ENCODE measurements at places on chromosomes 13 and 19. TPM values are rescaled to one million over a fixed set of nuclear protein-coding genes. Genes with fewer than 3 reads are reported as not detected.

Gene EMP3
- total RNA-seq = 25.3 TPM

Gene CGB2
- total RNA-seq = not detected

Gene ZNF543
- total RNA-seq = 11.2 TPM

Gene RGCC
- 185 TPM for total RNA-seq

Gene GTF3A
- total RNA-seq = 86.0 TPM

Gene CGB1
- not detected for total RNA-seq

Gene OVOL3
- total RNA-seq = not detected

Gene RUBCNL
- total RNA-seq = not detected

Gene ZNF536
- not detected for total RNA-seq

Gene SCEL
- total RNA-seq = not detected

Gene METTL21C
- not detected for total RNA-seq

Gene LGALS14
- total RNA-seq = not detected

Gene ZNF320
- 5.7 TPM for total RNA-seq

Gene ZNF296
- 0.13 TPM for total RNA-seq

Gene ZNF836
- total RNA-seq = 5.3 TPM

Gene ZNF492
- 0.65 TPM for total RNA-seq

Gene SLC6A16
- under 0.01 TPM for total RNA-seq

Gene PSG7
- total RNA-seq = not detected

Gene ARHGAP33
- 4.0 TPM for total RNA-seq

Gene HSPB6
- total RNA-seq = 0.49 TPM

Gene KIR3DL1
- not detected for total RNA-seq

Gene THSD1
- total RNA-seq = 69.5 TPM

Gene OR4F17
- not detected for total RNA-seq

Gene LHB
- total RNA-seq = not detected

Gene PLD3
- 169 TPM for total RNA-seq

Gene ZNF729
- not detected for total RNA-seq

Gene STARD13
- total RNA-seq = 46.4 TPM

Gene LAIR1
- total RNA-seq = not detected

Gene CAMSAP3
- total RNA-seq = 0.19 TPM

Gene LDLR
- 108 TPM for total RNA-seq

Gene MAG
- total RNA-seq = 0.69 TPM

Gene ATP13A1
- total RNA-seq = 37.9 TPM

Gene PRR19
- total RNA-seq = 0.32 TPM

Gene ZNF324B
- total RNA-seq = 5.2 TPM

Gene PSG11
- not detected for total RNA-seq

Gene IL4I1
- total RNA-seq = 4.0 TPM

Gene COMP
- total RNA-seq = not detected

Gene CERS1
- total RNA-seq = 1.3 TPM

Gene ZNF805
- total RNA-seq = 31.0 TPM

Gene CDC34
- 109 TPM for total RNA-seq

Gene INAFM1
- 1.1 TPM for total RNA-seq

Gene ZNF547
- 2.4 TPM for total RNA-seq

Gene TMEM145
- total RNA-seq = not detected

Gene CEACAM1
- 41.8 TPM for total RNA-seq

Gene CEACAM3
- not detected for total RNA-seq

Gene RNF17
- total RNA-seq = not detected

Gene GPR12
- total RNA-seq = not detected

Gene TNFRSF19
- total RNA-seq = 0.19 TPM

Gene NMRK2
- total RNA-seq = not detected

Gene KLK1
- not detected for total RNA-seq

Gene PGLYRP2
- total RNA-seq = not detected

Gene SHD
- not detected for total RNA-seq

Gene IZUMO2
- not detected for total RNA-seq

Gene C13orf46
- total RNA-seq = 0.16 TPM

Gene LIN37
- 5.0 TPM for total RNA-seq

Gene F10
- total RNA-seq = not detected

Gene ZNF579
- 3.0 TPM for total RNA-seq

Gene DLL3
- 0.19 TPM for total RNA-seq

Measured in bladder microvascular endothelial cell (primary cell).